NCI-H526 treated with DMSO at 0.1 percent for 48 hours (cell line): ENCODE measurements at places on chromosomes 3 and 15.

DNA sequence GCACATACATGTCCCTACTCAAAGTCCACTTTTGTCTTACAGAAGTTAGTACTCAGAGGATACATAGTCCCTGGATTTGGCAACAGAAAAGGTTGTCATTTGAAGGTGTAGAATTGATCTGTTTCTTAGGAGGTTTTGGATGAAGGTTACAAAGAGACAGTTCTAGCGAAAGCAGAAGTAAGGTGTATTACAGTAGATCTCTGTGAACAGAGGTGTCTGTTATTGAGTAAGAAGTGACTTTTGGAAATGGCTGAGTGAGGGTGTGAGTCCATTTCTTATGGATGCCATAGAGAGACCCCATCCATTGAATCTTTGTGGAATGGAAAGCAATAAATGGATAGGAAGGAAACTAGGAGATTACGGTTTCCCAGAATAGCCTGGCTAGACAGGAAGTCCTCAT lies 5.6 kb downstream of the ZNF662 start:
- no peak for DNase-seq

DNA sequence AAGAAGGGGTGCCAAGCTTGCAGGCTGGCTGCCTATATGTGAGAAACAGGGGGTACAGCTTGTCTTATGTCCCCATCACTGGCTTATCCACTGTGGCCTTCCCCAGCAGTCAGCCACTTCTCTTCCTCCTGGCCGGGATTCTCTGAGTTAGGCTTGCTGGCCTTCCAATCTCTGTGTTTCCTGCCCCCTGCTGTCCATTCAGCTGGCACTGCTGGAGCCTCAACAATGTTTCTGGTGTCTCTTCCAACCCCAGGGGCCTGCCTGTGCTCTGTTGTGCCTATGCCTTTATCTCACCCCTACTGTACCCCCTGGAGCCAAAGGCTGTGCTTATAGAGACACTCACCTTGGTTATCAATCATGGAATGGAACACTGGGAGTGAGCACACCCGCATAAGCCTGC lies 36.5 kb downstream of the ANAPC13 start:
- no peak for DNase-seq

GRCh38 chr3:36969540-36970432 lies 23.1 kb downstream of the EPM2AIP1 start:
- DNase-seq, result peak; percentile 93

DNA sequence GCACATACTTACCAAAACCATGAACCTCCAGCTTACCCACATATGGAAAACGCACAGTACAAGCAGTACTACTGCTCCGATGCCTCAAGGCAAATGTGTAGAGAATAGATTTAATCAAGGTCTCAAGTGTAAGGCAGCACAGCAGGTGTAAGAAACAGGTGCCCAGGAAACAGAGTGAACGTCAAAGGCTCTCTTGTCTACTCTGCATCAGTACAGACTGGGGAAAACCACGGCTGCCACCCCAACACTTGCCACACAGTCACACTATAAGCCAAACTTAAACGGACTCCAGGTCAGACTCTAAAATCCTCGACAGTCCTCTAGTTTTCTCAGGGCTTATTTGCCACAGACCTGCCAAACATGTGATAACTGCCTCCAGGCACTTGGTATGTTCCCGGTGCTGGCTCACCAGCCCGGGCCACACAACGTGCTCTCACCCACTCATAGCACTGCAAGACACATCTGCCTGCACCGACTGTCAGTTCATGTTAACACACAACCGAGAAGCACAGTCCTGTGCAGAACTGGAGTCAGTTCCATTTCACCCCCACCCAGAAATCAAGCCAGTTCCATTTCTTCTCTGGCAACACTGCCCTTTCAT lies 30.6 kb downstream of the ABCC5 start:
- DNase-seq, result no peak

- peak; percentile 62 for DNase-seq
These were observed 2.6 kb downstream of the MEX3B start for GRCh38 chr15:82043130-82043673.

GRCh38 chr15:45199136-45199810 lies 11.5 kb upstream of the SHF start:
- peak; percentile 73 for DNase-seq

GRCh38 chr15:45023659-45024225 lies 747 bp downstream of the SORD start:
- no peak for DNase-seq
